Effector CD8-positive, alpha-beta T cell (primary cell): ENCODE measurements at places on chromosomes 2 and 18.
A peak's percentile ranks its signal among the peaks of the same experiment; 100 is the strongest.

DNA sequence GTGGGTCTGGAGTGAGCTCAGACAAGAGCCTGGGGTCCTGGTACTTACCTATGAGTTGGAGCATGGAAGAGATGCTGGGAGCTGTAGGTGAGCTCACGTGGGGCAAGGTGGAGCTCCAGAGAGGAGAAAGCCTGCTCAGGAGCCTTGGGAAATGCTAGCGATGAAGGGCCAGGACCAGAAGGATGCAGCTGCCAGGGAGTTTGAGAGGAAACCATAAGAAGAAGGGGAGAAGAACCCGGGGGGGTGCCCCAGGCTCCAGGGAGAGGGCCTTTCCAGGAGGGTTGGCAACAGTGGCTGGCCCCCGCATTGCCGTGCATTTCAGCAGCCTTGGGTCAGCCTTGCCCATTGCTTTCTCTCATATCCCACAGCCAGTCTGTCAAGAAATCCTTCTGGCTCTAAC lies 268.7 kb downstream of the GLI2 start:
- DNase-seq = no peak

DNA sequence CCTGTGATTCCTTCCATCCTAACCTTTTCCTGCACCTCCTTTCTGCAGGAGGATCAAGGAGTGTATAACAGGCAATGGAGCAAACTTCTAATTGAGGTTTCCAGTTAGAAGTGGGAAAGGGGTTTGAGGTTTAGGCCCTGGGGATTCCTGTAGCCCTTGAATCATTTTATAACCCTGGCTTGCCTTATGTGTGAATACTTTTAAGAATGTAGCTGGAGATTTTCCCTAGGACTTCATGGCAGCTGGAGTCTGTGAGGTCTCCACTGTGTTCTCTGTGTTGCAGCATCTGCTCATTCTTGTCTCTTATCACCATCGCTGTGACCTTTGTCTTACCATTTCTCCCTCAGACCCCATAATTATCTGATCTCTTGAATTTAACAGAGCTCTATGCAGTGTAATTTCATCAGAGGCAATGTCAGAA lies 370.2 kb upstream of the SLC14A2 start:
- no peak for DNase-seq

DNA sequence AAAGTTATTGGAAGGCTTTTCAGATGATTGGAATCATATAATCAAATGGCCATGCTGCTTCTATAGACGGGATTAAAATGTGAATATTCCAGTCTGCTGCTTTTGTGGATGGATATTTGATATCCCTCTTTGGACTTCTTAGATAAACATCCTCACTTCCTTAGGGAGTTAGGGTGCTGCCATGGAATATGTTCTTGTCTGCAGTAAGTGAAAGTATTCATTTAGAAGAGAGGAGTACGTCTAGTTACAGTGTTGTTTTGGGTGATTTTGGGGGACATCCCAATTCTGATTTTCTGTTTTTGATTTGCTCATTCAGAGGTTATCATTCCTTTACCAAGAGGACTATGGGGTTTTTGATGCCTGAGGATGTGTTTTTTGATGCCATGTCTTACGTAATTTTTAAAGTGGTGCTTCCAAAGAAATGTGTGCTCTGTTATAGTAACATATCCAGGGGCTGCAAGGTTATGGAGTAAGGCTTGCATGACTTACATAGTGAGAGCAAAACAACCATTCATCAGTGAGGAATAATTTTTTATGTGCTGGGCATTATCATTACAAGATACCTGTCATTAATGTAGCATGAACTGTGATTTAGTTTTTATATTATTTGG lies 33.6 kb downstream of the ASXL3 start:
- no peak for DNase-seq

- DNase-seq = peak; percentile 10
These were observed 25.2 kb upstream of the LCLAT1 start for GRCh38 chr2:30421604-30422443.

GRCh38 chr2:101693991-101694588 lies 3.4 kb upstream of the MAP4K4 start:
- DNase-seq = no peak

GRCh38 chr18:48538531-48539405 lies at the start of gene CTIF:
TSS of gene CTIF (plus strand) at chr18:48539031. CDS start at chr18:48619566, 80,535 bp downstream.
- peak; percentile 36 for DNase-seq

DNA sequence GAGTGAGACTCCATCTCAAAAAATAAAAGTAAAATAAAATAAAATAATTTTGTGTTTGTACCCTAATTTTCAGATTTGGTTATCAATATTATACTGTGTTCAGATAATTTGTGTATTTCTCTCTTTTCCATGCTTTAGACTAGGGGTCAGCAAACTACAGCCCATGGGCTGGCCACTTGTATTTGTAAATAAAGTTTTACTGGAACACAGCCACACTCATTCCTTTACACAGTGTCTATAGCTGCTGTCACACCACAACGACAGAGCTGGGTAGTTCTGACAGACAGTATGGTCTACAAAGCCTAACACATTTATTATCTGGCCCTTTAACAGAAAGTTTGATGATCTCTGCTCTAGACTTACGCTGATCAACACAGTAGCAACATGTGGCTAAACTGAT lies 43.8 kb downstream of the SNORC start:
- no peak for DNase-seq

GRCh38 chr2:140775411-140775810 lies 1355.4 kb downstream of the LRP1B start:
- no peak for DNase-seq

GRCh38 chr2:15159751-15160177 lies 401.4 kb downstream of the NBAS start:
- DNase-seq = no peak

DNA sequence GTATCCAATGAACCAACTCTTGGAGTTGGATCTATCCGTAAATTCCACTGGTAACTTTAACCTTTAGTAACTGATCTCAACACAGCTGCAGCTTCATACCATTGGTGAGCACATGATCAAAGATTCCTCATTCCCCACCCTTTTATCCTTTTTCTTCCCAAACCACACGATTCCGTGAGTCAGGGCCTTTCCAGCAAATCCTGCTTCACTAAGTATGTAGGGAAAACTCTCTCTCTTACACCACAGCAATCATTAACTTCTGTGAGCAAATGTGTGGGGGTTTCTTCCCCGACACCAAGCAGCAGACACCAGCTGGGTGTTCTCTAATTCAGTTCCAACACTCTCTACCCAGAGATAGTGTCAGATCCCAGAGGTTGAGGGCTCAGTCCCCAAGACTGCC lies 23.5 kb downstream of the ELP2 start:
- DNase-seq = no peak

- DNase-seq = no peak
These were observed 57.3 kb downstream of the CCDC74A start for GRCh38 chr2:131584940-131585339.

GRCh38 chr18:21443776-21444464 lies 156.6 kb downstream of the ESCO1 start:
- DNase-seq = no peak

DNA sequence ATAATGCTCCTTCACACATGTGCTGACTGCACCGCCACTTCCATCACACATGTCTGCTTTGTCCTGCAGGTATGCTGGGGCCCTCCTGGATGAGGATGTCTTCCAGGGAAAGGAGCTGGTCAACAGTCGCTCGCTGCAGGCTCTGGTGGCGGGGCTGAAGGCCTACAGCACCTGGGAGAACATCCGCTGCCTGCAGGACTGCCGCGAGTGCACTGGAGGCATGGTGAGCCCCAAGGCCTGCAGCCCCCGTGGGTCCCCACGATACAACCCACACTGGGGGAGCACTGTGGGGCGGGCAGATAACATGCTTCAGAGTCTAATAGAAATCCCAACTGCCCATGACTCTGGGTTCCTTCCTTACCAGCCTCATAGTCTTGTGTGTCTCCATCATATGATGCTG lies 187.3 kb upstream of the BCL2L11 start:
- no peak for DNase-seq

GRCh38 chr2:180312542-180312941 lies 305.4 kb upstream of the CWC22 start:
- DNase-seq = no peak

GRCh38 chr2:176934869-176935415 lies 277.7 kb upstream of the HNRNPA3 start:
- DNase-seq = no peak
